ENCODE measurements at places on chromosomes 5 and 9.

DNA sequence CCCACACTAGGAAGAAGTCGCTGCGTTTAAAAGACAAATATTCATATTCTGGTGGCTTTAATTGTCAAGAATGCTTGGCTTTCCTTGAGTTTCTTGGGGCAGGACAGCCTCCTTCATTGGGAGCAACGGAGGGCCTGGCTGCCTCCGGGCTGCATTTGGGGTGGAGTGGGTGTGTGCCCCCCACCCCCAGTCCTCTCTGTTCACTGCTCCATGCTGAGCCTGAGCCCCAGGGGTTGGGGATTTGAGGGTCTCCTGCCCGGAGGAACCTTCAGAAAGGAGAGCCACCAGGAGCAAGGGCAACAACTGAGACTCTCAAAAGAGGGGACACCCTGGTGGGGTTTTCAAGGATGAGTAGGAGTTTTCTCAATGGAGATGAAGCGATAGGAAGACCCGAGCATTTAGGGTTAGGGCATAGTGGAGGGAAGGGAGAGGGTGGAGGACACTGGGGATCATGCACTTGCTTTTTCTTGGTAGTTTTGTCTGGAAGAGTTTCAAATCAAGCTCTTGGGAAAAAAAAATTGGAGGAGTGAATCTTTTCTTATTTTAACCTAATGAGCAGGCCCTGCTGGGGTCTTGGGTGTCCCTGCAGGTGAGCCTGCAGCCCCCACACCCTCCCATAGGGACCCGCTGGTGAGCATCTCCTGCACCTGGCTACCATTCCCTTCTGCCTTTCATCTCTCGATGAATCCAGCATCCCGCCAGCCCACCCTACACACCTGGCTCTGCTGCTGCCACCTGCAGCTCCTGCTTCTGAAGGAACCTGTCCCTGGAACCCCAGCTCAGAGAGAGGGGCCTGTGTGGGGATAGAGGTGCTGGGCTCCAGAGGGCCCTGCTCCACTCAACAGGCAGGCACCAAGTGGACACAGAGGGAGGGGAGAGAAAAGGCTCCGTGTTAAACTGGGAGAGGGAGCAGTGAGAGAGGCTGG is 4.1 kb downstream of the SLC6A19 start:
- no peak for DNase-seq

GRCh38 chr5:110209401-110209800 is 517.1 kb downstream of the TMEM232 start:
- no peak for DNase-seq

DNA sequence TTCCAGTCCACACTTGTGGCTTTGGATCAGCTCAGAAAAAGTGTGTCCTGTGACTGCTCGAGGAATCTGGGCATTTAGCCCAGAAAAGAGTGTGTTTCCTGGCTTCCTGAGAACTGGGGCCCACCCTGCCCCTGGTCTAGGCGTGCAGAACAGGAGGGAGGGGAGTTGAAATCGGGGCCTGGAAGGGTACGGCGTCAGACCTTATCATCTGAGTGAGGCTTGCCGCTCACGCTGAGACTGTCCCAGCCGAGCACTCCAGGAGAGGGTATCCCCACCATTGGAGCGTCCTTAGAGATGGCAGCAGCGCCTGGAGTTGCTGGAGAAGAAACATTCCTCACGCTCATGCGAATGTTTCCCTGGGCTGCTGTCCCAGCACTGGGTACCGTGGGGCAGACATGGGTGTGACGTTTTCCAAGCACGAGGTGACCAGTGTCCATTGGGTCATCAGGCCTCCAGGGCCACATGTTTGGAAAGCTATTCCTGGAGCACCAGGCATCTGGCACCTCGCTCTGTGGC is 22.5 kb downstream of the NEK6 start:
- no peak for DNase-seq

DNA sequence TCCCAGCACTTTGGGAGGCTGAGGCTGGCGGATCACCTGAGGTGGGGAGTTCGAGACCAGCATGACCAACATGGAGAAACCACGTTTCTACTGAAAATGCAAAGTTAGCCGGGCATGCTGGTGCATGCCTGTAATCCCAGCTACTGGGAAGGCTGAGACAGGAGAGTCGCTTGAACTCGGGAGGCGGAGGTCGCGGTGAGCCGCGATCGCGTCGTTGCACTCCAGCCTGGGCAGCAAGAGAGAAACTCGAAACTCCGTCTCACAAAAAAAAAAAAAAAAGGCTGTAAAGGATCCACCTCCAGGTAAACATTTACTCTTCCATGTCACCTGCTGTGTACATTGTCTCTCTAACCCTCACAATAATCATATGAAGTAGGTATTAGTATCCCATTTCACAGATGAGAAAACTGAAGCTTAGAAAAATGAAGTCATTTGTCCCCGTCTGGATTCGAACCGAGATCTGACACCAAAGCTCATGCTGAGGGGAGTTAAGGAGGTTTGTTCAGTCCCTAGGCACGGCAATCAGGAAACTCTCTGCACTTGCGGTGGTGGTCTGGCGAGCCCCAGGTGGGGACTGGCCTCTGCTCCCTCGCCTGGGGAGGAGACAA is 494 bp upstream of the DOCK2 start:
- DNase-seq = no peak

GRCh38 chr5:176542135-176542595 is 5.0 kb upstream of the RNF44 start:
- DNase-seq = peak; percentile 68

DNA sequence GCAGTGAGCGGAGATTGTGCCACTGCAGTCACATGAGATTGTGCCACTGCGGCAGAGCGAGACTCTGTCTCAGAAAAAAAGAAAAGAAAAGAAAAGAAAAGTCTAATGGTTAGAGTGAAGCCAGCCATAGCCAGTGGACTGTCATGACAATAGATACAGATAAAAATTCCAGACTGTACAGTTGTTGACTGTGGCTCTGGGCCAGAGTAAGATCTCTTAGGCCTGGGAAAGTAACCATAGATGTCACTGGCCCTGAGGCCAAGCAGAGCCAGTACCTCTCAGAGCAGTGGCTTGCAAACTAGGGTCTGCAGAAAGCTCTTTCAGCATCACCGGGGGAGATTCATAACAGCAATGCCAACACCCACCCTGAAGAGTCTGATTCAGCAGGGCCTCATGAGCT is 44.1 kb upstream of the SUB1 start:
- DNase-seq = no peak

DNA sequence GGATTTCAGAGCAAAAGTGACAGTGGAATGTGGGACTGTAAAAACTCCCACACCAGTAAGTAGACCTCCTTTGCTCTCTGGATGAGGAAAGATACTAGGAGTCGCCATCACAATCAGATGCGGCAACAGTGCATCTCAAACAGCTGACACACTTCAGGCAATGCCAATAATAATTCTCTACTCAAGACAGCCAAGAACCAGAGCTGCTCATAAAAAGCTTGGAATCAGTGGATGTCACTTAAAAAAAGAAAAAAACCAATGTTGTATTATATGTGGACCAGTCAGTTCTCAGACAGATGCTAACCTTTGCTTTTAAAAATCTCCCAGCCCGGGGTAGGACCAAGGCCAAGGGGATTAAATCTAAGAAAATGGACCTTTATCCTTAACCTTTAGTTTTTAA is 185.0 kb downstream of the GNA14 start:
- no peak for DNase-seq

DNA sequence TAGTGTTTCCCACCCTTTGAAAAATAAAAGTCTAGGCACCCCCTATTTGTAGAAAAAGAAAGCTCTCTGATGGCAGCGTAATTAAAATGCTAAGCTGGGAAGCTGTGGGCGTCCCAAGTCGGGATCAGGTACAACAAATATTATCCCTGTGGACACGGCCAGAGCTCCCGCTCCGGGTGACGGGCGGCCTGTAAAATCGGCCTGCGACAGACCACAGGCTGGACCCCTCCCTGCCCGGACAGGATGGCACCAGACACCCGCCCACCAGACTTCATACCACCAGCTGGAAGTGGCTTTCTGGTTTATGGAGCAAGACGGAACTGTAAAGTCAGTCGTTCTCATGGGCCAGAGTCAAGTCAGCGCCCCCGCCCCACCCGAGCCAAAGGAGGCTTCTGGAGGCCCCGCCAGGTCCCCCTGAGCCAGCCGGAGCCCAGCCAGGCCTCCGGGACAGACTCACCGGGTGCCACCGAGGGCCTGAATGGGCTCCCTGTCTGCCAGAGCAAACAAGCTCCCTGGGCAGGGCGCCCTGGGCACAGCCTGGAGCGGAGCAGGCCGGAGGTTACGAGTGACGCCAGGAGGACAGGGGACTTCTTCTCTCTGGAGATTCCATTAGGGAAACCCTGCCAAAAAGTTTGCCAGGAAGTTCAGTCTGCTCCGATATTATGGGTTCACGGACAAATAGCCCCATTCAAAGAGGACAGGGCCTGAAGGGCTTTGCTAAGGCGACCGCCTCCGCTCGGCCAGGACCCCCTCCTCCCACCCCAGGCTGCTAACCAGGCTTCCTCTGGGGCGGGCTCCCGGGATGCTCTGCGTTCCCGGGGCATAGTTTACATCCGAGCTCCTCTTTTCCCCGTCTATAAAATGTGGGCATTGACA is 173.7 kb downstream of the ERCC6L2 start:
- no peak for DNase-seq

- DNase-seq = no peak
Observed at GRCh38 chr9:89648247-89649000, 43.6 kb downstream of the GADD45G start.

DNA sequence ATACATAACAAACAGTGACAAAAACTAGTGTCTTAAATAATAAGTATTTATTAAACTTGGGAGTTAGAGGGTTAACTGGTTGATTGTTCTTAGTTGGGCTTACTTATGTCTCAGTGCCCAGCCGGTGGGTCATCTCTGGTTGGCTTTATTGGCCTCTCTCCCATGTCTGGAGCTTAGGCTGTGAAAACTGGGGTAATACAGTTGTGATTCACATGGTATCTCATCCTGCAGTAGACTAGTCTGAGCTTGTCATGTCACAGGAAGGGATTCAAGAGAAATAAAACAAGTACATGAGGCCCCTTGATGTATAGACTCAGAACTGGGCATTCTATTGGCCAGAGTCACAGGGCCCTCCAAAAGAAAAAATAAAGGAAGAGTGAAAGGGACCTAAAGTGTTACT is 466.4 kb upstream of the SMC2 start:
- no peak for DNase-seq

DNA sequence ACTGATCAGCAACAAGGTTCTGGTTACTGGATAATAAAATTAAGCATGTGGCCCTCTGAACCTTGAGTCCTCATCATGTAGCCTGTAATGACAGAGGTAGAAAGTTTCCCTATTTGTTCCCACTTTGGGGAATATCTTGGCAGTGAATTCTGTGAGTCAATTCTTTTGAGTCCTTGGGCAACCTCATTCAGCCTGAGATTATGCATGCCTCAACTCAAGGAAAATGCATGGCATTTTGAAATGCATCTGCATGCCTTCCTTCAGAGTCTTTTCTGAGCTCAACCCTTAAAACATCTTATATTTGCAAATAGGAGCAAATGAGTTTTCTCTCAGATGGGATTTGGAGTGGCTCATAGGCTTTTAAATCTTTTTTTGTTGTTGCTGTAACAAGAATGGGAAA is 218.1 kb upstream of the CD180 start:
- DNase-seq = no peak

GRCh38 chr5:164909673-164910072 is 1404.3 kb downstream of the MAT2B start:
- DNase-seq = no peak

GRCh38 chr9:38423973-38424843 is at the start of gene IGFBPL1:
Gene IGFBPL1, minus strand, starts transcription at chr9:38424454. Its CDS starts 30 bp downstream, at chr9:38424424.
- no peak for DNase-seq

DNA sequence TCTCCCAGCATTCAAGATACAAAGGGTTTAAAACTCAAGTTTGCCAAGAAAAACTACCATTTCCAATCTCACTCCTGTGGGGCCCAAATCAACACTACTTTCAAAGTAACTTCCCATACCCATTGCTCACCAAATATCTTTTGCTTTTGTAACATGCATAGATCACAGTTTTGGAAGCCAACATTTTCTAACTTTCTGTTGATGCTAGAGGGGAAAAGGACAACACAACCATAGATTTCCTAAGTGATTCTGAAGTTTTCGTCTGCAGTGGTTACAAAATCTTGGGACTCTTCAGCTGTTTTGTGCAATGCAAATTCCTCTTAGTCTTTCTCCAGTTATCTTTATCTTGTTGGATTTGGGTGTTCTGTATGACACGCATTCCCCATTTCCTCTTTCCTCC is 94.1 kb upstream of the PAPPA start:
- DNase-seq = no peak

GRCh38 chr5:105947461-105947860 is 1723.3 kb downstream of the EFNA5 start:
- DNase-seq = no peak

- DNase-seq = no peak
Observed at GRCh38 chr5:90939211-90939610, 380.6 kb downstream of the ADGRV1 start.

- no peak for DNase-seq
Observed at GRCh38 chr5:132640613-132641012, 17.4 kb upstream of the IL13 start.

DNA sequence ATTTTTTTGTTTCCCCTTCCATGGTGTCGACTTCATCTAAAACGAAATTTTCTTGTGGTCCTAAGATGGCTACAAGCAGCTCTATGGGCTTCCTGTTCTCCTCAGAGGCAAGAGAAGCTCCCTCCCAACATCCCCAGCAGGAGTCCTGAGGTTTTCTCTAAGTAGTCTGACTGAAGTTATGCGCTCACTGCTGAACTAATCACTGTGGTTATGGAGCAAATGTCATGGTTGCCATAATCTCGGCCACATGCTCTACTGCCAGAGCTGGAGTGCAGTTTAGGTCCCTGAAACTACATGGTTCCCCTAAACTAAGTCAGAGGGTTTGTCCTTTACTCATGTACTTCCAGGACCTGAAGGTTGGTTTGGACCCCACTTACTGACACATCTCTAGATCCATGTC is 68.0 kb upstream of the MAMDC2 start:
- no peak for DNase-seq

DNA sequence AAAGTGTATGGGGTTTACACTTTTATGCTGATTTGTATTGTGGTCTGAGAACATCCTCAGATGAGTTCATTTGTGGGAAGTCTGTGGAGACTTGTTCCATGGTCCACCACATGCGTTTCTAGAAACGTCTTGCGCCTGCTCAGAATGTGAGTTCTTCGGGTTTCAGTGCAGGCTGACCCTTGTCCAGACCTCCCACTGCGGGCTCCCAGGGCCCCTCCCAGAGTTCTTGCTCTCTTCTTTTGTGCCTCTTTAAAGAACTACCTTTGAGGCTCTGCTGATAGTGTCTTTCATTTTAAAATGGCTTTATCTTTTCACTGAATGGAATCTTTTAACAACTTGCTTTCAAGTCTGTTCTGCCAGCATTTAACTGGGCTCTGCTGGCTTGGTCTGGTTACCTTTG is 17.6 kb downstream of the NDUFS6 start:
- DNase-seq = no peak

DNA sequence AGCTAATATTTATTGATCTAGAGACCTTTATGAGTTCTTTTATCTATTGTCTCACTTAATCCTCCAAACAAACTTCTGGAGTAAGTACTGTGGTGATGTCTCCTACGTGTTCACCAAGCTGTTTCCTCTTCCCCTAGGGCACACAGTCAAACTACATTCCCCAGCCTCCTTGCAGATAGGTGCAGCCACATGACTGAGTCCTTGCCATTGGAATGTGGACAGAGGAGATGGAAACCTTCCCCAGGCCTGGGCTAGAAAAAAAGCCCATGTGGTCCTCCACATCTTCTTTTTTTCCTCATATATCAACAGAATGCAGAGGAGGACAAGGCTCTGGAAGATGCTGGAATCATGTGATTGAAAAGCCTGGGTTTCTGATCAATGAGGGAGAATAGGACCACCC is 88.0 kb downstream of the ANKRD55 start:
- DNase-seq = no peak

GRCh38 chr5:165026971-165027370 is 1521.6 kb downstream of the MAT2B start:
- no peak for DNase-seq

All from CD4-positive, alpha-beta T cell treated with Interferon alpha-2 for 1 hour (primary cell).